ENCODE measurements at places on chromosomes 2 and 18.
A peak's percentile ranks its signal among the peaks of the same experiment; 100 is the strongest.

DNA sequence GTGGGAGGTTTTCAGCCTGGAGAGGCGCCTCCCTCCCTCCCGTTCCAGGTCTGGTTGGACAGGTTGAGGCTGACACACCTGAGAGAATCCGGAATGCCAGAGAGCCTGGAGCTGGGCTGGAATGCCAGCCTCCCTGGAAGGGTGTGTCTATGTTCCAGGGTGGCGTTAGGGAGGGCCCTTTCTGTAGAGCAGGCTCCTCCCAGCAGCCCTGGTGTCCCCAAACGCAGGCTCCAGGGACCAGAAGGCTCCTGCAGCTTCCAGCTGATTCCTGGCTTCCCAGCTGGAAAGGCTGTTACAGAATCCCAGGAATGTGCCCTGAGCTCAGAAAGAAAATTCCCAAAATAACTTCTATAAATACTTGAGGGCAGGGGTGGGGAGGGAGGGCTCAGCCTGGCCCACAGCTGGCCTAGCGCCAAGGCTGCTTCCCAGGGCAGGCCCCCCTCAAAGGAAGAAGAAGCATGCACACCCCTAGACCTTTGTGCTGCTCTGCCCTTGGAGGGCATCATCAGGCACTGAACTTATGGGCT is 85.4 kb downstream of the STPG4 start:
- H3K27ac ChIP-seq = peak overlapping the region; percentile 98
- no peaks in the 10 kb centered on the region for H3K36me3 ChIP-seq
- H3K4me1 ChIP-seq = peaks cover 74% of the 10 kb centered on the region

DNA sequence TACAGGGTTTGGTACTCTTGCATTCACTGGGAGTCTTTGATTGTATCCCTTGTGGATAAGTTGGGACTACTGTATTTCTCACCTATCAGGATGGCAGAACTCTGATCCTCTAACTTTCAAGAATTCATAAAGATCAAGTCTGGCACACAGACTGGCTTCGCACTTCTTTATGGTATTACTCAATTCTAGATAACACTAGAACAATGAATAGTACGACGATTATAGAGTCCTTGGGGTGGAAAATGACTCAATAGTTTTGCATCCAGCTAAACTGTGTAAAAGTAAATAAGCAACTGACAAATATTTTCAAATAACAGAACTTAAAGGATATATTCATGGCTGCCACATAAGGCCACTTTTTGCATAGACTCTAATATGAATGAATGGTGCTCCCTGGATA is 103.4 kb upstream of the MEX3C start:
- DNase-seq = no peak
- H3K4me1 ChIP-seq = no peaks in the 10 kb centered on the region
- H3K27ac ChIP-seq = no peak overlapping the region
- no peak overlapping the region for H3K4me3 ChIP-seq
- H3K36me3 ChIP-seq = no peaks in the 10 kb centered on the region

DNA sequence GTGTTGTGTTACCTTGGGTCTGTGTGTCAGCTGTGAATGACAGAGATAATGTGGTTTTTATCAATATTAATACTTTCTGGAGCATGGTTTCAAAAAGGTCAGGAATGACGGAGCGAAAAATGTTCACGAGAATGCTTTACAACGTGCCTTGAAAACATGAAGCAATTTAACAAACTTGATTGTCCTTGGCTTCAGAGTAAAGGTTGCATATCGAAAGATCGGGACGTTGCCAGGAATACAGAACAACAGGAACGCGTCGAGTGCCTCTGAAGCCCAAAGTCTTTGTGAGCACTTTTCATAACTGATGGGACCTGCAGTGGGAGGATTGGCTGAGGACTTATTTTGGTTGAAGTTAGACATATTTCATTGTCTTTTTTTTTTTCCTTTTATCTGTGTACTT is 206.1 kb downstream of the ZNF407 start:
- DNase-seq = no peak
- no peaks in the 10 kb centered on the region for H3K4me1 ChIP-seq
- no peak overlapping the region for H3K27ac ChIP-seq
- H3K36me3 ChIP-seq = no peaks in the 10 kb centered on the region
- H3K27me3 ChIP-seq = no peaks in the 10 kb centered on the region
- H3K4me3 ChIP-seq = peak overlapping the region; percentile 28

DNA sequence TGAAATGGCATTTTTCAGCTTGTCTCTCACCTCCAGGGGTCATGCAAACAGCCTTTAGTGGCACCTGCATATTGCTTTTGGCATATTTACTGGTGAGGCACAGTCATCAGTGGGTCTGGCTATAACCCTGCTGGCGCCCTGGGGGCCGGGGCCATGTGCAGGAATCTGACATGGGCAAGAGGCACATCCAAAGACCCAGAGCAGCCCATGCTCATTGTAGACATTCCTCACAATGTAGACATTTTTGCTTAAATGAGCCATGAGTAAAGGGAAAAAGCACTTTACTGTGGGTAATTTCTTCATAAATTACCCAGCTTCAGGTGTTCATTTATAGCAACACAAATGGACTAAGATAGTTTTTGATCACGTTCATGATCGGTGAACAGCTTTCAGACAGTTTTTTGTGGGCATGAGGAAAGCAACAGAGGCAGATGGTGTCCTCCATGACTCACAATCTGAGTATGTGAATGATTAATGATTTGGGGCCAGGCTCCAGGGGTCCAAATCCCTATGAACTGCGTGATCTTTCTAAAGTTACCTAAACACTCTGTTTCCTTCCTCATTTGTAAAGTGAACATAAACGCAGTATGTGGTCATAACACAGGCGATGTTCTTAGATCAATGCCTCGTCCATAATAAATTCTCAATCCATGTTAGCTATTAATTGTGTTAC is 85.8 kb downstream of the LIPG start:
- H3K4me1 ChIP-seq = no peaks in the 10 kb centered on the region
- H3K4me3 ChIP-seq = no peak overlapping the region
- no peak overlapping the region for H3K27ac ChIP-seq
- DNase-seq = no peak
- H3K27me3 ChIP-seq = no peaks in the 10 kb centered on the region
- no peaks in the 10 kb centered on the region for H3K36me3 ChIP-seq

DNA sequence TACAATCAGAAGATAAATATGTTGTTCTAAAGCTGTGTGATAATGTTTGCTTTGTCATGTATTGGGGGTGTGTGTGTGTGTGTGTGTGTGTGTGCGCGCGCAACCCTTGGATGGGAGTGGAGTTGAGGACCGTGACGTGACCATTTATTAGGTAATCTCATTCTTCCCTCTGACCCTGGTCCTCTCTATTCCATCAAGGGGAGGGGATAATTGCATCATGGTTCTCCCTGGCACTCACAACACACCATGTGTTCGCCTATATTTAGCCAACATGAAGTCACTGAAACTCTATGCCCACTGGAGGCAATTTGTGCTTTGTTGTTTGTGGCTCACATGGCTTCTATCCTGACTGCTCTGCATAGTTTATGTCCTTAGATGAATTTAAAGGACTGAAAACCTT is 79.8 kb upstream of the LRPPRC start:
- no peaks in the 10 kb centered on the region for H3K36me3 ChIP-seq
- H3K4me3 ChIP-seq = no peak overlapping the region
- H3K4me1 ChIP-seq = no peaks in the 10 kb centered on the region

DNA sequence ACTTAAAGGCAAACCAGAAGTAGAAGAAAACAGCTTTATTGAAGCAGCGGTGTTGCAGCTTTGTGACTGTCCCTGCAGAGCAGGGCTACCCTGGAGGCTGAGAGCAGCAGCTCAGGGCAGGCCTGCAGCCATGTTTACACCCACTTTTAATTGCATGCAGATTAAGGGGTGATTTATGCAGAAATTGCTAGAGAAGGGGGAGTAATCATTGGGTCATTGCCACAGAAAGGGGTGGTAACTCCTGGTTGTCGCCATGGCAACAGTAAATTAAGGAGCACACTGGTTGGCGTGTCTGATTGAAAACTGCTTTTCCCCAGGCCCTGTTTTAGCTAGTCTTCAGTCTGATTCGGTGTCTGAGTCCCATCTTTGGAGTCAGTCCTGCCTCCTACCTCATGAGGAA is 195.4 kb upstream of the HDAC4 start:
- no peak for DNase-seq
- no peak overlapping the region for H3K27ac ChIP-seq
- no peaks in the 10 kb centered on the region for H3K36me3 ChIP-seq
- no peaks in the 10 kb centered on the region for H3K27me3 ChIP-seq
- no peaks in the 10 kb centered on the region for H3K4me1 ChIP-seq

Measured in ascending aorta (tissue), 2 donors.